AG09309 (cell line): ENCODE measurements at places on chromosomes 13 and 19.

DNA sequence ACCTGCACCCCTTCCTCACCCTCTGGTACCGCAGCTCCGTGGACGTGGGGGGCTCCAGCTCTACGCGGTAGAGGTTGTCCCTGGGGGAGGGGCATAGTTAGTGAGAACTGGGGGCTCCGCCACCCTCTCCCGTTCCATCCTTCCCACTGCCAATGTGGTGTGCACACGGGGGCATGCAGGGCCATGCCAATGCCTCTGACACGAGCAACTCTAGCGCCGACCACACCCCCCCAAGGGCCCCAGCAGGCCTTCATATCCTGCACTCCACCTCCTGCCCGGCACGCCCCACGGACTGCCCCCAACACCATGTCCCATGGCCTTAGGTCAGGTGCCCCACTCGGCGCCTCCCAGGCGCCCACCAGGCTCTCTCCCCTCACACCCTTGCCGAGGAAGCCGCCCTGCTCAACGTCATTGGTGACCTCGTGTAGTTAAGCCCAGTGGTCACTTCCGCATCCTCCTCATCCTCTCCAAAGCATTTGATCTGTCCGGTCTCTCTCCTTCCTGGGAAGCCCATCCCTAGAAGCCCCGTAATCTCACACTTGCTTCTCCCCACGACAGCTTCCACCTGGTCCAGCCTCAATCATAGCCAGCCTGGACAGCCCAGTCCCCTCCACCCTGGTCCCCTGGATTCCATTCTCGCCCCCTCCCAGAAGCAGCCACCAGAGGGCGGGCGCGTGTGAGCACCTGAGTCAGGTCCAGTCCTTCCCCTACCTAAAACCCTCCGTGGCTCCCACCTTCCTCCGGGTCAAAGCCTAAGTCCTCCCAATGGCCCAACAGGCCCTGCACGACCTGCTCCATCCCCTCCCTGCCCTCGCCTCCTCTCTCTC lies 2.1 kb downstream of the SEMA6B start:
- no peak for DNase-seq

DNA sequence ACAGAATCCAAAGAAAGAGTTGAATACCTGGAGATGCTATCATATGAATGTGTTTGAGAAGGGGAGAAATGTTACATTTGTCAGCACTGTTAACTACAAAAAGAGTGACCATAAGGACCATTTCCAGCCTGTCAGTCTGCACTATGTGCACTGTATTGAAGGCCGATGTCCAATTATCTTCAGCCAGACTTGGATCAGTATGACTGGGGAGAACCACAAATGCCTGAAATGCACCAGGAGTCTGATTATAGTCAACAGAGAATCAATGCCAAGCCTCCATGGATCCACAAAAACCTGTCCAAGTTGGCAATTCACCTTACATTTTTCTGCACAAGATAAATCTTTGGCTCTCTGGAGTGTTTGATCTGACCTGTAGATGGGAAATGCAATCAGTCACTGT lies 697.5 kb upstream of the SGCG start:
- no peak for DNase-seq

- no peak for DNase-seq
Measured at GRCh38 chr19:41921577-41922576, 6.4 kb downstream of the ERFL start.

DNA sequence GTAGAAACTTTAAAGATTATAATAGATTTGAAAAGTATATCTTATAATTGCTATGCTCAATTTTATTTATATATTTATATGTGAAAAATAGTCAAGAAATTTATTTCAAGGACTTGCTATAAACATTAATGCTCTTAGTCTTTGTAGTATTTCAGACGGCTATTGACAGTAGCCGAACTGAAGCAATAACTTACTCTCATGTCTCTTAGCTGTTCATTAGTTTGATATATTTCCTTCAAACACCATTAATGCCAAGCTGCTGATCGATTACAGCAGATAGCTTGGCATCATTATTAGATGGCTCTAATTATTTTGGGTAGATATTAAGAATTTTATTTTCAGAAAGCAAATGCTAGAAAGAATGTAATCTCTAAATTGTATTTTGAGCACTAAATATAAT lies 1151.5 kb upstream of the SPRY2 start:
- DNase-seq: no peak

- DNase-seq: no peak
Measured at GRCh38 chr13:52599848-52600603, 42.2 kb upstream of the HNRNPA1L2 start.

DNA sequence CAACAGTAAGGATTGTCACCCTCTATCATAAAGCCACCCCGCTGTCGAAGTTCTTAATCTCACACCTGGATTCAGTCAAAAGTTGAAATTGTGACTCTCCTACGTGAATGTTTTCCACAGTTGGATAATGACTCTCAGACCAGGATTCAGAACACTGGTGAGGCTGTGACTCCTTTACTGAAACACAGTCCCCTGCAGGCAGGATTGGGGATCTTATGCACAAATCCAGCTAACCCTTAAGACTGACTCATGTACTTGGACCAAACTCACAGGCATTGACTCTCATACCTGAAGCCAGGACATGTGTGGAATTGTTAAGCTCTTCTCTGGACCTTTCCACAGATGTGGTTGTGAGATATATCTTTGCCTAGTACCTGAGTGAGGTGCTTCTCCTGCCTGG lies 46.8 kb downstream of the ZNF85 start:
- no peak for DNase-seq

DNA sequence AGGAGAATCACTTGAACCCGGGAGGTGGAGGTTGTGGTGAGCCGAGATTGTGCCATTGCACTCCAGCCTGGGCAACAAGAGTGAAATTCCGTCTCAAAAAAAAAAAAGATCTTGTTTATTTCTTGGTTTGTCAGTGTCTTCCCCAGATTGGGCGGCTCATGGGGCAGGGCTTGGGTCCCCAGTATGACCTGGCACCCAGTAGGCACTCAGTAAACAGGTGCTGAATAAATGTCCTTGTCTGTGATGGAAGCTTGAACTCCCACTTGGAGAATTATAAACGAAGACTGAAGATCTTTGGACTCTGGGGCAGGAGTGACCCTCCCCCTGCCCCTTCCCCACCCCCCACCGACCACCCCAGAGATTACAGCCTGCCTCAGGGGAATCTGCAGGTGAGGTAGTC lies 9.9 kb upstream of the FUT5 start:
- DNase-seq: no peak

DNA sequence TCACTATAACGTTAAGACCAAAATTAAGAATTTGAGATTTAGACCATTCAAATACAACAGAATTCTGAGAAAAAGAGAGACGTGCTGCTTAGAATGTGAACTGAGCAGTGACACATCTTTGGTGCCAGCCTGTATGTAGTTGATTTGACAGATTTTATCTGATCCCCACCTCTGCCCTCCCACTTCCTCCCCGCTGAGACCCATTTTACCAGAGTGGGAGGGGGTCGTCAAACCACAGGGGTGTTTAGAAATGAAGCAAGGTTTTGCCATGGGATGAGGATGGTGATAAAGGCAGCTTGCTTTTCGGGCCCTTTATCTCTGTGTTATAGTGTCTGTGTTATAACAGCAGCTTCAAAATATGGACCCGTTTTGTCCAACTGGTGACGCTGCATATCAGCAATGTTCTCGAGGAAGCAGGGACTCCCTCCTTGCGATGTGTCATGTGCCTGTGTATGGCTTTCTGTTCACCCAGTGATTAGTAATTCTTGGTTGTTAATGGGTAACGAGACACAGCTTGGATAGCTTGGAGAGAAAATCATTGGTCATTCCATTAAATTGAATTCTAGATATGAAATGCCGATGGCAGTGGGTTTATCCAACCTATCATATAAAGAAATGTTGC lies 125.0 kb downstream of the HS6ST3 start:
- DNase-seq: no peak

DNA sequence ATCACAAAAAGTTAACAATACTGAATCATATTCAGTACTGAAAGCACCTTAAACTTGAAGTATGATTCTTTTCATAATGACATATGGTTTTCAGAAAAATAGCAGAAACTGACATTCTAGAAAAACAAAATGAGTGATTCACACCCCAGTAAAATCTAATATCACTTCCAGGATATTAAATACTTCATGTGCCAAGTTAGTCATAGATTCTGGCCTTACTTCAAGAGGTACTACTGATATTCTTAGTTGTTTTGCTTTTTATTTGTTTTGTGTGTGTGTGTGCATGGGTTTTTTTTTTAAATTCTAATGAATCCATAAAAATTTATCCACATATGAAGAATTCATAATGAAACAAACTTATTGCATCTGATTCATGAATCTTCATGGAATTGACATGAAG lies 207.9 kb upstream of the UFM1 start:
- no peak for DNase-seq

DNA sequence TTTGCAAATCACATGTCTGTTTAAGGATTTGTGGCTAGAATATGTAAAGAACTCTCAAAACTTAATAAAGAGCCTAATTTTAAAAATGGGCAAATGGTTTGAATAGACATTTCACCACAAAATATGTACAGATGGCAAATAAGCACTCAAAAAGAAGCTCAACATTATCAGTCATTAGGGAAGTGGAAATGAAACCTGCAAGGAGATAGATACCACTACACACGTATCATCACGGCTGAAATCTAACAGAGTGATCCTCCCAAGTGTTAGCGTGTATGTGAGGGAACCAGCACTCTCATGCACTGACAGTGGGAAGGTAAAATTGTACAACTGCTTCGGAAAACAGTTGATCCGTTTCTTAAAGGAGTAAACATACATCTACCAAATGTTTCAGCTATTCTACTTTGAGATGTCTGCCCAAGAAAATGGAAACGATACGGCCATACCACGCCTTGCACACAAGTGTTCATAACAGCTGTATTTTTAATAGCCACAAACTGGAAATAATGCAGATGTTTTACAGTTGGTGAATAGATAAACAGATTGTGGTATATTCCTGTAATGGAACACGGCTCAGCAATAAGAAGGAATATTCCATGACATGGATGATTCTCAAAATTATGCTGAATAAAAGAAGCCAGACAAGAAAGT lies 14.5 kb downstream of the ARHGEF7 start:
- no peak for DNase-seq

DNA sequence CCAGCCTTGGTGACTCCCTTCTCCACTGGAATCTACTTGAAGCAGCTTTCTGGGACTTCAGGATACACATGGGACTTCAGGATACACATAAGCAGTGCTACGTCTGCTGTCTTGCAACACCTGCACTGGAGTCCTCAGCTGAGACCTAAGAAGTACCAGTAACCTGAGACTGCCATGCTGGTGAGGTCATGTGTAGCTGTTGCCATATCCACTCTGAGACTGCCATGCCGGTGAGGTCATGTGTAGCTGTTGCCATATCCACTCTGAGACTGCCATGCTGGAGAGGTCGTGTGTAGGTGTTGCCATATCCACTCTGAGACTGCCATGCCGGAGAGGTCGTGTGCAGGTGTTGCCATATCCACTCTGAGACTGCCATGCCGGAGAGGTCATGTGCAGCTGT lies 937.9 kb downstream of the EFNB2 start:
- no peak for DNase-seq

DNA sequence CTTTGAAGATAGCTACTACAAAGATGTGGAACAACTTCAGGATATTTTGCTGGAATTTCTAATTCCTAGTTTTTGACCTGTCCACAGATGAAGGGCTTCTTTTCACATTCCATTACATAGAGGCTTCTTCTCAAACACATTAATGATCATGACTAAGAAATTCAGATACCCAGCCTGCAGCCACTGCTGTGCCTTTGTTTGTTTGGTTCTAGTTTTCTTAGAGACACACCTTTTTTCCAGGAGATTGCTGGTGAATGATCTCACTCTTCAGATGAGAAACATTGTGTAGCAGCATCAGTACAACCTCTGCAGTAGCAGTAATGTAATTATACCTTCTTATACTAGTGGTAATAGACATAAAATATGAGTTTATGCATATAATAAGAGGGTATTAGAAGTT lies 5.0 kb downstream of the TDRD3 start:
- no peak for DNase-seq

DNA sequence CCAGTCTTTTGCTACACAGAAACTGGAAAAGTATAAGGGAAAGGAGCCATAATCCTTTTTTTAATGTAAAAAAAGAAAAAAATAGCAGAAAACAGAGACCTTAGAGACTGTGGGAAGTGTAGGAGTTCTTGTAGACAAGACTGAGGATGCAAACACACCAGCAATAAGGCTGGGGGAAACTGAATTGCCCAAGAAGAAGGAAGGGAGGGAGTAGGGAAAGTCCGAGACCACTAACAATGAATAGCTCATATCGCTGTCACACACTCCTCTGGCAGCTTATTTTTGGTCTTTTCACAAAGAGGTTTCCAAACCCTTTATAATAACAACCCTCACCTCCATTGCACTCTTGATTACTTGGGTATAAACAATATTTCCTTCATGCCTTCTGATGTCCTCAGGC lies 952.0 kb downstream of the SLITRK5 start:
- DNase-seq: no peak

GRCh38 chr13:98406971-98407370 lies 169.9 kb downstream of the STK24 start:
- no peak for DNase-seq

GRCh38 chr19:31461814-31462539 lies 112.7 kb upstream of the TSHZ3 start:
- DNase-seq: peak; percentile 2

DNA sequence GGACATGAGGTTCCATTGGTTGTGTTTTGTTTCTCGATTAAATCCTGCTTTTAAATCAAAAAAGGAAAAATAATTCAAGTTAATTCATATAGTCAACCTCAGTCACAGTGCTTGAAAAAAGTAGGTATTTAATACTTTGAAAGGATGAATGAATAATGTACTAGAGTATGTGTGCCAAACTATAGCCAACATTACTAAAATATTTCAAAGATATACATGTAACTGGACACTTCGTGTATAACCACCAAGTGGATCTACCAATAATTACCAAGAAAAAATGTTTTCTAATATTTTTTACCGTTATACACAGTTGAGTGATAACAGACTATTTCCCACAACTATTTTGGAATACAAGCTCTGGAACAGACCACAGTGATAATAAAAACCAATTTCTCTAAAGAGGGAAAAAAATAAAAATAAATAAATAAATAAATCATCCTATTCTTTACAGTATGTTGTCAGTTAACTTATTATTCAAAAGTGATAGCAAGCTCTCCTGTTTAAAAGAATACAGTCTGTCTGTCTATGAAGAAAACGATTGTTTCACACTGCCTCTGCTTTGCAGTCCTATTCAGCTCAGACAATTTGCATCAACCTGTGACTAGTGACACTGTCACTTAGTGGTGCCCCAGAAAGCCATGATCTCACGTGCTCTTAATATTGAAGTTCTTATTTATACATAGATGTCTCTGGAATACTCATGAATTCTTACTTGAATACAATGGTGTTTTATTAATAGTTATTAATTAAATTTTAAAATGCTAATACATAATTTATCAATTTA lies 58.2 kb downstream of the UBL3 start:
- no peak for DNase-seq

- peak; percentile 76 for DNase-seq
Measured at GRCh38 chr19:3404324-3405260, 38.2 kb downstream of the NFIC start.

DNA sequence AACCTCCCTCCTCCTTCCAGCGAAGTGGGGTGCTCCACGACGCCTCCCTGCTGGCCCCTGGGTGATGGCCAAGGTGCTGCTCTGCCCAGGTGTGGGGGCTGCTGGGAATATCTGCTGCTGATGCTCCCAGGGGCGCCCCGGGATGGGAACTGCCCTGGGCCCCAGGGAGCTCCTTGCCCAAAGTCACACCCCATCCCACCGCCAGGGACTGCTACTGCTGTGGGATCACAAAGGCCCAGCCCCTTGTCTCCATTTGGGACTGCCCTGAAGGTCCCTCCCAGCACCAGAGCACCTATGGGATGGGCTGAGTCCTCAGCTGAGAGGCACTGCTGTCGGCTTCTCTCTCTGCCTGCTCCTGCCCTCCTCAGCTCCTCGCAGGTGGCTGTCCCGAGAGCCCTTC lies 19.0 kb downstream of the CHST8 start:
- DNase-seq: no peak
